CD4-positive, alpha-beta T cell treated with Interleukin-21 for 1 hour (primary cell): ENCODE measurements at places on chromosomes 12 and 14.

DNA sequence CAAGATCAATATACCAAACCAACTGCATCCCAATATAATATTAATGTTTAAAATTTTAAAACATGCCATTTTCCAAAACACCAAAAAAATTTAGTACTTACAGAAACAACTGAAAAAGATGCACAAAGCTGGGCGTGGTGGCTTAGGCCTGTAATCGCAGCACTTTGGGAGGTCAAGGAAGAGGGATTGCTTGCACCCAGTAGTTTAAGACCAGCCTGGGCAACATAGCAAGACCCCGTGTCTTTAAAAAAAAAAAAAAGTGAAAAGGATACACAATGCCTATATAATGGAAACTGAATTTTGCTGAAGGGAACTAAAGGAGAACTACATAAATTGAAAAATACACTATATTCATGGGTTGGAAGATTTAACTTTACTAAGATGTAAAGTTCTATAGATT is 149.5 kb downstream of the RMST start:
- no peak for DNase-seq

- no peak for DNase-seq
These were observed 752 bp downstream of the DACT1 start for GRCh38 chr14:58638231-58639197.

DNA sequence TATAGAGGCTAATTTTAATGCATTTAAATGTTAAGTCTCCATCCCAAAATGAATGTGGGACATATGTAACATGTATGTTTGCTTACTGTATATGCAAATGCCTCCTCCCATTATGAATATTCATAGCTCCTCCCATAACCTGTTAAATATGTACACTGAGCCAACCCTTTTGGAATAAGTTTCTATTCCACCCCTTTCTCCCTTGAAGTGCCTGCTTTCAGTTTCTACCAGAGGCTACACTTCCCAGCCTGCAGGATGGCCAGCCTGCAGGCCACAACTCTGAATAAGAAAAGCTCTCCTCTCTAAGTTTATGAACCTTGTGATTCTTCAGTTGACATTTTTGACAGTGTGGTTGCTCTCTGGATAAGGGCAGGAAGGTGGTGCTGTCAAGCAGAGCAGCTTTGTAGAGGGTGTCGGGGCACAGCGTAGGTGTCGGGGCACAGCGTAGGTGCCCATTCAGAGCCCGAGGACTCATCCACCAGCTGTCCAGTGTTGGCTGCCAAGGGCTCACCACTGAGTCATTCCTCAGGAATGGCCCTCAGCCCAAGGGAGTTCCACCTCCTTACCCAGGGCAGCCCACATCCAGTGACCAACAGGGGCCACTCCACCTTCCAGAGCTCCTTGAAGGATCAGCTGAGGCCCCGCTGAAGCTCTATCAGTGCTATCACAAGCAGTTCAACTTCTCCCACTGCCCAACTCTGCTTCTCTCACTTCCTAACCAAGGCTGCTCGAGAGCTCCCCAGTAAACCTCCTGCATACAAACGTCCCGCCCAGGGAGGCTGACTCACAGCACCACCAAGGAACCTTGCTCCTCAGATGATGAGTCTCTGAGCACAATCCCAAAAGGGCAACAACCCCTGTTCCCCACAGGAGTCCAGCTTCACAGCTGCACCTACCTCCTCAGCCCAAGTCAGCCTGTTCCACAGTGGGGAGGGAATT is 31.4 kb downstream of the VWF start:
- no peak for DNase-seq

DNA sequence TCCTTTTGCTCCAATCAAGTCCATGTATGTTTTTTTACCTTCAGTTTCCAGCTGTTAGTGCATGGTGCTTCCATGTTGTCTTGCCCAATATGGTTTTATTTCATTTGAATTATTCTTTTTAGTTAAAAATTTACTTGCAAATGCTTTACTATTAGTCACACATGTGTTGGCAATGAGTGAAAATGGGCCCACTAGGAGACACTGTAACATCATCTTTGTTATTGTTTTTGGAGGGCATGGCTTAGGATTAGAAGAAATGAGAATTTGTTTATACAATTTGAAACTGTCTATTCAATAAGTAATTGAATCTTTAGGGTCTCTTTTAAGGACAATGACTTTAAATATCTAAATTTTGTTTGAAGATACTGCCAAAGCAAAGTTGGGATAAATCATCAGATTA is 133.7 kb downstream of the BRMS1L start:
- DNase-seq: no peak

- DNase-seq: no peak
These were observed 188.3 kb upstream of the C14orf180 start for GRCh38 chr14:104390941-104391901.

- DNase-seq: no peak
These were observed 247.2 kb downstream of the ACSS3 start for GRCh38 chr12:81325086-81325485.

GRCh38 chr12:111063295-111064026 is 143.1 kb upstream of the MYL2 start:
- no peak for DNase-seq

GRCh38 chr12:107442326-107442987 is 243.1 kb upstream of the PWP1 start:
- DNase-seq: no peak

- DNase-seq: peak; percentile 6
These were observed 5.1 kb downstream of the E2F7 start for GRCh38 chr12:77060136-77060882.

GRCh38 chr12:23555180-23555824 is 394.2 kb downstream of the SOX5 start:
- DNase-seq: no peak

DNA sequence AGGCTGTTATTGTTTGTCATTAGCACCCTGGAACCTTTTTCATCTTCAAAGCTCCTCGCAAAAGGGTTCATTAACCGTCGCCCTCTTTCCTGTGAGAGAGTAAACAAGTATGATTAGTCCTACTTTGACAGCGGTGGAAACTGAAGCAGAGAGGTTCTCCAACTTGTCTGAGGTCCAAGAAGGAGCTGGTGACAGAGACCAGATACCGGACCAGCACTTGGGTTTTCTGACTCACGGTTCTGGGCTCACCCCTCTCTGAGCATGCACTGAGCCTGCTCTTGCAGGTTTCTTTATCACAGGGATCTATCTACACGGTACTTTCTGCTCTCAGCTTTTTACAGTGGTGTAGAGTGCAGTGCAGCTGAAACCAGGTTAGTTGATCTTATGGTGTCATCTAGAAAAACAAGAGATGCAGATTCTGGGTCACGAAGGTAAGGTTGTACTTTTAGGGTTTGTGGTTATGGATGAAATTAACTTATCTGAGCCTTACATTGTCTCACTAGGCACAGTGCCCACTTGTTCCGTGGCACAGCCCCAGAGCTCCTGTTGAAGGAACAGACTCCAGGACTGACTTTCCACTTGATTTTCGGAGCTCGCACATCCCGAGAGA is 62.1 kb downstream of the PPP2R5C start:
- DNase-seq: peak; percentile 90

GRCh38 chr12:96247563-96247962 is 53.4 kb downstream of the ELK3 start:
- no peak for DNase-seq

GRCh38 chr14:54001189-54001878 is 44.7 kb upstream of the BMP4 start:
- DNase-seq: no peak

- DNase-seq: no peak
These were observed 75.4 kb downstream of the ETV6 start for GRCh38 chr12:11724888-11725311.

GRCh38 chr14:102516531-102517391 is 7.2 kb upstream of the ANKRD9 start:
- DNase-seq: peak; percentile 54

- DNase-seq: no peak
These were observed 43.6 kb upstream of the ARHGAP5 start for GRCh38 chr14:32033543-32033942.

DNA sequence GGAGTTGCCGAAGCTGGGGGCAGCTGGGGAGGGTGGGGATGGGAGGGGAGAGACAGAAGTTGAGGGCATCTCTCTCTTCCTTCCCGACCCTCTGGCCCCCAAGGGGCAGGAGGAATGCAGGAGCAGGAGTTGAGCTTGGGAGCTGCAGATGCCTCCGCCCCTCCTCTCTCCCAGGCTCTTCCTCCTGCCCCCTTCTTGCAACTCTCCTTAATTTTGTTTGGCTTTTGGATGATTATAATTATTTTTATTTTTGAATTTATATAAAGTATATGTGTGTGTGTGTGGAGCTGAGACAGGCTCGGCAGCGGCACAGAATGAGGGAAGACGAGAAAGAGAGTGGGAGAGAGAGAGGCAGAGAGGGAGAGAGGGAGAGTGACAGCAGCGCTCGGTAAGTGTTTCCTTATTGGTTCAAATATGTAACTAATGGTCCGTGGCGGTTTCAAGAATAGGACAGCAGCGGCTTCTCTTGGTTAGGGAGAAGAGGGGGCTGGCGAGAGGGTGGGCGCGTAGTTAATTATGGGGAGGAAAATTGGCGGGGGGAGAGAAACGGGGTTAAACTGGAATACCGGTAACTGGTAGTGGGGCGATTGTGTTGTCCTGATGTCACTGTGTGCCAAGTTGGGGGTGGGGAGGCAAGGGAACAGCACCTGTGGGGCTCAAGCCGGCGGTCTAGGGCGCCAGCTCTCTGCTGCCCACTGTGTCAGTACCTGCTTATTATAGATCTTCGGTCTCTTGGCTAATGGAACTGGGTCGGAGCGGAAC is 8.4 kb downstream of the HOXC8 start:
- no peak for DNase-seq

GRCh38 chr14:31319701-31320100 is 100.6 kb downstream of the HEATR5A start:
- no peak for DNase-seq

DNA sequence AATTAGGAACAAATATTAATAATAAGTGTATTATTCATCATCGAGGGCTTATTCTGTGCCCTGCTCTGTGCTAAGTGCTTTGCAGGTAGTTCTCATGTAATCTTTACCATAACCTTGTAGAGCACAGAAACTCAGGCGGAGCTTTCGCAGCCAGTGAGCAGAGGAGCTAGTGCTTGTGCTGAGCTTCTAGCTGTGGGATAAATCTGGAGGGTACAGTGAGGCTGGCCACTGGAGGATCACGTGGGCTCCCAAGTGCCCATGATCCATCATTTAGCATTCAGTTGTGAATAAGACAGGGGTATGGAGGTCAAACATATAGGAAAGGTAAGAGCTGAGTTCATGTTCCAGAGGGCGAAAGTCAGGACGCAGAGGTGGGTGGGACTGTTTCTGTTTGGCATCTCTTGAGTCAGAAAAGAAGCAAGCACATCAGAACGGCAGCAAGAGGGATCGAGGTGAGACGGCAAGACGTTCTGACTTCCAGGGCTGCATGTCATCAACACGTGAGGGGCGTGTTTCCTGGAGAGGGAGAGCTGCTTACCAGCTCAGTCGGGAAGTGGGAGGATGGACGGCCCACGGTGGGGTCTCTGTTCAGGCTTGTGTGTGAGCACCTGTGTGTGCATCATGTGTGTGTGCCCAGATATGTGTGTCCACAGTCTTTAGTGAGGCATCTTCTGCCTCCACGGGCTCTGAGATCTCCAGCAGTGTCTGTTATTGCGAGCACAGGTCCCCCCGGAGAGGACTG is 16.8 kb upstream of the KRT80 start:
- DNase-seq: no peak

DNA sequence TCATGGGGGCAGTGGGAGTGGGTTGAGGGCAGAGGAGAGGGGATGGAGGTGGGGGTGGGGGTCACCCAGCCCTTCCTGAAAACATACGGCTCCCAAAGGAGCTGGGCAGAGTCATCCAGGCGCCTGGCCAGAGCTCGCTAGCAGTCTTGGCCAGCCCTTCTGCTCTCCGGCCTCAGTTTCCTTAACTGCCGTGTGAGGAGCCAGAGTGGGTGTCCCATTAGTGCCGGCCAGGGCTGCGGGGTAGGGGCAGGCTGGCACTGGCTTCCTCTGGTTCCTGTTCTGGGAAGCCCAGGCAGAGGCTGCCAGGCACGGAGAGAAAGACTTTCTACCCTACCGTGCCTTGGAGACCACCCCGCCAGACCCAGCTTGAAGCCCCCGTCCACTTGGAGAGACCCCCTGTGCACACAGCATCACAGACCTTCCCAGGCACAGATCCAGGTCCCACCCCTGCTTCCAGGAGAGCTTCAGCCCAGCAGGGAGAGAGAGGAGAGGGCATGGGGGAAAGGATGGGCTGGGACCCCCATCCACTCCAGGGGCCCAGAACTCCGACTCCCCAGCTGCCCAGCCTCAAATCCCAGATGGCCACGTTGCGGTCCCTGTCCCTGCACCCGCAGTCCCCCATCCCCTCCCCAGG is 93.3 kb downstream of the RFLNA start:
- no peak for DNase-seq

- peak; percentile 75 for DNase-seq
These were observed 17.3 kb upstream of the YY1 start for GRCh38 chr14:100221533-100222223.

- DNase-seq: no peak
These were observed 15.3 kb downstream of the PELI2 start for GRCh38 chr14:56133547-56133946.

GRCh38 chr12:98420461-98420860 is 94.9 kb upstream of the TMPO start:
- no peak for DNase-seq

DNA sequence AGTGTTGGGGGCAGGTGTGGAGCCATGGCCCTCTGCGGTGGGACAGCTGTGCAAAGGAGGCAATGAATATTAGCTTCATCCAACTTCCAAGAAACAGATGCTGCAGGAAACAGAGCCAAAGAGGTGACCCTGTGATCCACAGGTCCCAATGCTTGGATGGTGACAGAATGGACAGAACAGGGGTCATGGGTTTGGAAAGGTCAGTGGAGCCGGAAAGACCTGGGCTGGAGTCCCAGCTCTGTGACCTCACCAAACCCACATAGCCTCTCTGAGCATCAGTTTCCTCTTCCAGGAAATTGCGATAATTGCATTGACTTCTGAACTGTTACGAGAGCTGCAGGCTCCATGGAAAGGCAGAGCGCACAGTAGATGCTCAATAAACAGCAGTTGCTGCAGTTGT is 110.2 kb upstream of the GSC start:
- no peak for DNase-seq

DNA sequence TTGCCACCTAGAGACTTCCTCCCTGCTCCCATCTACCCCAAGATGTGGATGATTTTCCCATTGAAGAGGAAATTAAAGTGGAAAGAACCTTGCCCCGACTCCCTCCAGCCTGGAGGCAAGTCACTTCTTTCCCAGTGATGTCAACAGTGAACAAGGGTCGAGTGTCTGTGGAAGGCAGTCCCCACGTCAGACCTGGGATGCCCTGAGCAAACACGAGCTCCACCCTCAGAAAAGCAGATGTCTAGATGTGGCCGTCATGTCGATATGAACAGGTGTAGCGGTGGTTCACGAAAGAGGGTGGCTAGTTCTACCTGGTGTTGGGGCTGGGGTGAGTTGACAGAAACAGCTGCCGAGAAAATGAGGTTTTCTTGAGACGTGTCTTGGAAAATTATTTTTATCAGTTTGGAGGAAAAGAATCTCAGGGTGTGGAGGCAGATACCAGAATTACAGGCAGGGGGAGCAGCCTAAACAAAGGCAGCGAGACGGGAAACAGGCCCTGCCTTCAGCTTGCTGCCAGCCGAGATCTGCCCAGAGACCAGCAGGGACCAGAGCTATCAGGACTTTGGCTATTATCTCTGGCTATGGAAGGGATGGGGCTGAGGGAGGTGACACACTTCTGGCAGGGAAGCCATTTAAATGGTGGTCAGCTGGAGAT is 25.9 kb downstream of the SYNDIG1L start:
- DNase-seq: no peak
